ENCODE measurements at places on chromosomes 3 and 15. TPM values are rescaled to one million over a fixed set of nuclear protein-coding genes. Genes with fewer than 3 reads are reported as not detected.

CPLX3 gene
- not detected for total RNA-seq

- H3K36me3 ChIP-seq = no peaks in the 10 kb centered on the region
- peaks cover 2% of the 10 kb centered on the region for H3K27me3 ChIP-seq
- H3K27ac ChIP-seq = no peak overlapping the region
- H3K4me1 ChIP-seq = peaks cover 3% of the 10 kb centered on the region
Observed at GRCh38 chr3:153038779-153039178, 123.2 kb upstream of the RAP2B start.

CP gene
- total RNA-seq = not detected

GRCh38 chr3:16279010-16279801 lies 14.2 kb downstream of the OXNAD1 start:
- H3K4me1 ChIP-seq = peaks cover 11% of the 10 kb centered on the region
- H3K36me3 ChIP-seq = peaks cover 40% of the 10 kb centered on the region
- no peaks in the 10 kb centered on the region for H3K27me3 ChIP-seq
- H3K4me3 ChIP-seq = no peak overlapping the region
- no peak overlapping the region for H3K27ac ChIP-seq

DNA sequence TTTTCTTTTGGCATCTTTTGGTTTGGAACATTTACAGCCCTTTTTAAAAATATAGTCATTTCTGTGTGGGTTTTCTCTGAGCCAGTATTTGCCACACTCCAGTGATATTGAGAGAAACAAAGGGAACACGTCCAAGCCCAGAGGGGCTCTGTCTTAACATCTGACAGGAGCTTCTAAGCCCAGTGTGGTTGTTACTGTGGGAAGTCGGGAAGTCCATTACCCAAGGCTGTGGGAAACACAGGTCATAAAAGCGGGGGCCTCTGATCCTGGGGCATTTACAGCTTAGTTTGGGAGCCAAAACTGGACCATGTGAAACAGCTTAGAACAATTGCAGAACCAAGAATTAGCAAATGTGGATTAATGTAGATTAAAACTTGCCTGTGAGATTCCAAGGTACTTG lies 123.0 kb downstream of the PTPRG start:
- no peak for DNase-seq
- H3K27me3 ChIP-seq = peaks cover 4% of the 10 kb centered on the region
- H3K4me3 ChIP-seq = no peak overlapping the region
- no peaks in the 10 kb centered on the region for H3K36me3 ChIP-seq

DNA sequence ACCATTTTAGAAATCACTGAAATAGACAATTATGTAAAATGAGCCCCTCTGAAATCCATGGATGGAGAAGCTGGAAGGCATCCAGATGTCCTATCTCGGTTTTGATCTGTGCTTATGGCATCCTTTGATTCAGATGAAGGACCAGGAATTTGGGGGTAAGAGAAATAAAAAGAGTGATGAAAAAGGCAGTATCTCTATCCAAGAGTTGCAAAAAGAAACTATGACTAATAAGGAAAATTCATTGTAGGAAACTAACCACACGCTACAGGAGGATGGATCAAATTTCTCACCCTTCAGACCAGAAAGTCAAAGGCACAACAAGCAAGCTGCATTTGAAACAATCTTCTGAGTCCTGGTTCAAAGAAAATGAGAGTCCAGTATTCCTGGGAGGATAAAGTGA lies 34.8 kb downstream of the SRGAP3 start:
- DNase-seq = no peak
- H3K4me1 ChIP-seq = peaks cover 9% of the 10 kb centered on the region
- H3K27ac ChIP-seq = no peak overlapping the region
- no peaks in the 10 kb centered on the region for H3K36me3 ChIP-seq

MESP2 gene
- 0.30 TPM for total RNA-seq

- DNase-seq = no peak
- no peaks in the 10 kb centered on the region for H3K4me1 ChIP-seq
- H3K4me3 ChIP-seq = no peak overlapping the region
- H3K27me3 ChIP-seq = no peaks in the 10 kb centered on the region
Observed at GRCh38 chr3:126515066-126515706, 2.4 kb downstream of the UROC1 start.

DNA sequence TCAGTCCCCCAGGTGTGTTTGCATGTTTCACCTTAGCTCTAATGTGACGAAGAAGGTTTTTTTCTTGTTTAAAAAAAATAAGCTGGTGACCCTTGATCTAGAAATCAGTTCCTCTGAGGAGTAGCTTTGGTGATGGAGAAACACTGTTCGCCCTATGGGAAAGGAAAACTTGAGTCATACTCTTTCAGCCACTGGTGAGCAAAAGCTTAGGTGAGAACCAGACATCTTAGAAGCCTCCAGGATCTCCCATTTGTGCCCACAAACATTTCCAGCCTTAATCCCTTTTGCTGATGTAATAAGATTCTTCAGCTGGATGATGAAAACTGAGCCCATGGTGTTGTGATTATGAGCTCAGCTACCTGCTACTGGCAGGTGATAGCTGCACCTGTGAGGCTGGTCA lies 37.8 kb downstream of the SLC27A2 start:
- no peak overlapping the region for H3K4me3 ChIP-seq
- DNase-seq = no peak
- peaks cover 14% of the 10 kb centered on the region for H3K4me1 ChIP-seq
- H3K27ac ChIP-seq = peak overlapping the region; percentile 10

- DNase-seq = no peak
- peaks cover 7% of the 10 kb centered on the region for H3K27me3 ChIP-seq
- no peaks in the 10 kb centered on the region for H3K4me1 ChIP-seq
- H3K27ac ChIP-seq = no peak overlapping the region
- no peak overlapping the region for H3K4me3 ChIP-seq
Observed at GRCh38 chr3:123376451-123377242, 72.2 kb downstream of the ADCY5 start.

- H3K36me3 ChIP-seq = peaks cover 3% of the 10 kb centered on the region
- no peak for DNase-seq
- H3K4me3 ChIP-seq = no peak overlapping the region
- peaks cover 48% of the 10 kb centered on the region for H3K4me1 ChIP-seq
- no peaks in the 10 kb centered on the region for H3K27me3 ChIP-seq
- H3K27ac ChIP-seq = no peak overlapping the region
Observed at GRCh38 chr3:187982142-187982541, 171.8 kb upstream of the LPP start.

GRCh38 chr3:23659274-23659673 lies 146.5 kb upstream of the UBE2E1 start:
- H3K27ac ChIP-seq = no peak overlapping the region
- H3K4me3 ChIP-seq = no peak overlapping the region
- peaks cover 2% of the 10 kb centered on the region for H3K27me3 ChIP-seq
- no peaks in the 10 kb centered on the region for H3K4me1 ChIP-seq

TMCO5A gene
- not detected for total RNA-seq

MLF1 gene
- 2.4 TPM for total RNA-seq

GRCh38 chr3:117898722-117899522 lies 1135.7 kb downstream of the IGSF11 start:
- no peak for DNase-seq
- no peaks in the 10 kb centered on the region for H3K27me3 ChIP-seq
- no peak overlapping the region for H3K4me3 ChIP-seq
- H3K27ac ChIP-seq = no peak overlapping the region
- H3K36me3 ChIP-seq = no peaks in the 10 kb centered on the region
- no peaks in the 10 kb centered on the region for H3K4me1 ChIP-seq

GREM1 gene
- total RNA-seq = not detected

DNA sequence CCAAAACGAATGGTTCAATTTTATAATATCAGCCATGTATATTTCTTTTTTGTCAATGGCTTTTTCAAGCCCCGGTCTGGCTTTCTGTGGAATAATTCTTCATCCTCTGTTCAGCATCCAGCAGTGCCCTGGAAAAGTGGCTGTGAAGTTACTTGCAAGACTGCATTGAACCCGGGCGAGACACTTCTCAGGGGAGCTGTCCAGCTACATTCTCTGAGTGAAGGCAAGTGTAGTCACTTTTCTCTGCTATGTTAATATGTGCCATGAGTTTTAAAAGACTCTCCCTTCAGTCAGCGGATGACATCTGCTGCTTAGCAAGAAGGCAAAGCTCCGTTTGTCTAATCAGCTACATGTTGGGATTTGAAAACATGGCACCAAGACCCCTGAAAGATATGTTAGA lies 81.3 kb upstream of the RGMA start:
- no peak for DNase-seq
- H3K36me3 ChIP-seq = no peaks in the 10 kb centered on the region
- no peak overlapping the region for H3K4me3 ChIP-seq
- no peaks in the 10 kb centered on the region for H3K4me1 ChIP-seq
- H3K27ac ChIP-seq = no peak overlapping the region

DNA sequence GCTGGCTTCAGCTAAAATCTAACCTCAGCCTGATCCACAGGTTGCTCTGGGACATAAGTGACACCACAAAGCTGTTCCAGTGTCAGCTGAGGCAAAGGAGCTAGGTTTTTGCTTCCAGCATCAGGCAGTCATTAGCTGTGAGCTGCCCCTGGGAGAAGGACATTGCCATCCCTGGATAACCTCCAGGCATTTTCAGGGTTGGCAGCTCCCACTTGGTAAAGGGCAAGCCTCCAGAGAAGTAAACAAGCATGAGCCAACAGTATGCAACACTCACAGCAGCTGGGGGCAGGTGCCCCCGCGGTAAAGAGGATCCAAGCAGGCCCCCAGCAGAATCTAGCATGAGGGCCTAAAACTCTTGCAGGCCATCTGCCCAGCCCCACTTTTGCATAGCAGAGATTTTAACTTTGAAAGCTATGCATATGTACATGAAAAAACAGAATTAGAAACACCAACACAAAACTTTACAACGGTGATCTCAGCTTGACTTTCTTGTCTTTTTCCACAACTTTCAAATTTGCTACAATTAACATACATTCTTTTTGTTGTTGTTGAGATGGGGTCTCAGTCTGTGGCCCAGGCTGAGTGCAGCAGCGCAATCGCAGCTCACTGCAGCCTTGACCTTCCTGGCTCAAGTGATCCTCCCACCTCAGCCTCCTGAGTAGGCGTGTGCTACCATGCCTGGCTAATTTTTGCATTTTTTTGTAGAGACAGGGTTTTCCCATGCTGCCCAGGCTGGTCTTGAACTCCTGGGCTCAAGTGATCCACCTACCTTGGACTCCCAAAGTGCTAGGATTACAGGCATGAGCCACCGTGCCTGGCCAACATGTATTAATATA lies 83.8 kb upstream of the TPM1 start:
- H3K27ac ChIP-seq = no peak overlapping the region
- H3K4me3 ChIP-seq = no peak overlapping the region
- H3K27me3 ChIP-seq = peaks cover under 1% of the 10 kb centered on the region
- no peaks in the 10 kb centered on the region for H3K36me3 ChIP-seq
- no peaks in the 10 kb centered on the region for H3K4me1 ChIP-seq
- no peak for DNase-seq

DNA sequence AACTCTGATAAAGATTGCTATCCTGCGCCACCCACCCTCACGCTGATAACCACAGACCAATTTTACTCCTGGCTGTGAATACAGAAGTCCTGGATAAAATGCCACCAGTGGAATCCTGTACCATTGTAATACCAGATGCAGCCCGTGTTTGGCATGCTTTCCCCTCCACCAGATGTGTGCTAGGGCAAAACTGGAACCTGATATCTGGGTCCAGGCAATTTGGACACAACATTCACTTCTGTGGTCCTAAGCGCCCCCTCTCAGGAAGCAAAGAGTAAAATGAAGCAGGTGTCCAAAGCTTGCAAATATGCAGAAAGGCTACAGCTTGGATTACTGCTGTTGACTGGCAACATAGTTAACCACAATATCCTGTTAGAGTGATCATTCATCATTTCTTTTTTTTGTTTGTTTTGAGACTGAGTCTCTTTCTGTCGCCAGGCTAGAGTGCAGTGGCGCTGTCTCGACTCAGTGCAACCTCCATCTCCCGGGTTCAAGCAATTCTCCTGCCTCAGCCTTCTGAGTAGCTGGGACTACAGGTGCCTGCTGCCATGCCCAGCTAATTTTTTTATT lies 32.8 kb downstream of the LOXL1 start:
- H3K4me3 ChIP-seq = no peak overlapping the region
- H3K4me1 ChIP-seq = peaks cover 29% of the 10 kb centered on the region
- H3K36me3 ChIP-seq = no peaks in the 10 kb centered on the region
- peak; percentile 57 for DNase-seq
- H3K27me3 ChIP-seq = no peaks in the 10 kb centered on the region

GRCh38 chr15:48086133-48086532 lies 34.7 kb upstream of the SLC24A5 start:
- no peak overlapping the region for H3K27ac ChIP-seq
- DNase-seq = no peak
- no peaks in the 10 kb centered on the region for H3K36me3 ChIP-seq
- H3K27me3 ChIP-seq = peaks cover 2% of the 10 kb centered on the region

DNA sequence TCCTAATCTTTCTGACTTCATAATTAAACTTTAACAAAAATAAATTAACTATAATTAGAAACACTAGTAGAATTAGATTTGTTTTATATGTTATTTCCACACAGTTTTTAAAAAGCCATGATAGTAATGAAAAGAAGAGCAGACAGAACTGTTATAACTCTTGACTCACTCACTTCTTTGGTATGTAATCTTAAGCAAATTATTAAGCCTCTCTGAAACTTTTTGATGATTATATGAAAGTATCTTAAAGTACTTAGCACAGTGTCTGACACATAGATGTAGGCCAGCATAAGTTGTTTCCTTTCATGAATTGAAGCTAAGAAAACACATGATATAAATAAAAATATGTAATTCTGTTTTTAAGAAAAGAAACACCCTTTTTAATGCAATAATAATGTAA lies 123.6 kb upstream of the MLF1 start:
- peaks cover 9% of the 10 kb centered on the region for H3K36me3 ChIP-seq
- no peak for DNase-seq
- H3K27ac ChIP-seq = no peak overlapping the region

KNG1 gene
- total RNA-seq = not detected

PPCDC gene
- 23.3 TPM for total RNA-seq

DNA sequence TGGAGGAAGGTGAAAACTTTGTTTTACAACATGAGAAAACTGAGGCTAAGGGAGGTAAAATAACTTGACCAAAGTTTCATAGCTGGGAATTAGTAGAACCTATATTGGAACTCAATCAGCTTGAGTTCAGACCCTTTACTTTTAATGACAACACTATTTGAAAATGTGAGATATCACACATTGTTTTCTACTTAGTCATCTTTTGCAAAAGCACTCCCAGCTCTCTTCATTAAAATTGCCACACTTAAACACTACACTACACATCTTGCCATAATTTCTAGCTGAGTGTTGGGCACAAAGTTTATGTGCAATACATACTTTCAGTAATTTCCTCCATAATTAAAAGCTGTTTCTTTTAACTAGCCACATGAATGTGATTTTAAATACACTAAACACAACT lies 230.4 kb upstream of the DCBLD2 start:
- H3K4me3 ChIP-seq = no peak overlapping the region
- H3K27ac ChIP-seq = no peak overlapping the region
- H3K27me3 ChIP-seq = no peaks in the 10 kb centered on the region
- DNase-seq = no peak

DNA sequence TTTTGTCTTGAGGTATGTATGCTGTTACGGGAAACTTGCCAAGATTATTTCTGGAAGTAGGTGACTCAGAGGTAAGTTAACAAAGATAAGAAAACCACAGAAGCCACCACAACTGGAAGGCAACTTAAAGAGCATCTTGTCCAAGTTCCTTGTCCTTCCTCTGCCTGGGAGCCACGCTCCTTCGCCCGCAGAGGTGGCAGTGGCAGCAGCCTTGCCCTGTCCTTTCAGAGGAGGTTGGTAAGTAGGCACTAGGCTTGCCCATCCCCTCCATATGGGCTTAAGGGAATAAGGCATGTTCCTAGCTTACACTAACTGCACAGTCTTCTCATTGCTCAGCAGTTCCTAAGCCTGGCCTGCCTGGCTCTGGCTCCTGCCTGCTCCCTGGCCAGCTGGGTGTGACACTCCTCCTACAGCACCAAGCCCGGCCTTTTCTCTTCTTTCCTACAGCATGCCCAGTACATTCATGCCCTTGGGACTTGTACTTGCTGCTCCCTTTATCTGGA lies 48.0 kb upstream of the RAB6B start:
- peaks cover 13% of the 10 kb centered on the region for H3K4me1 ChIP-seq
- no peaks in the 10 kb centered on the region for H3K36me3 ChIP-seq
- no peak overlapping the region for H3K4me3 ChIP-seq
- no peak for DNase-seq
